ENCODE measurements at places on chromosomes 11 and 22.

DNA sequence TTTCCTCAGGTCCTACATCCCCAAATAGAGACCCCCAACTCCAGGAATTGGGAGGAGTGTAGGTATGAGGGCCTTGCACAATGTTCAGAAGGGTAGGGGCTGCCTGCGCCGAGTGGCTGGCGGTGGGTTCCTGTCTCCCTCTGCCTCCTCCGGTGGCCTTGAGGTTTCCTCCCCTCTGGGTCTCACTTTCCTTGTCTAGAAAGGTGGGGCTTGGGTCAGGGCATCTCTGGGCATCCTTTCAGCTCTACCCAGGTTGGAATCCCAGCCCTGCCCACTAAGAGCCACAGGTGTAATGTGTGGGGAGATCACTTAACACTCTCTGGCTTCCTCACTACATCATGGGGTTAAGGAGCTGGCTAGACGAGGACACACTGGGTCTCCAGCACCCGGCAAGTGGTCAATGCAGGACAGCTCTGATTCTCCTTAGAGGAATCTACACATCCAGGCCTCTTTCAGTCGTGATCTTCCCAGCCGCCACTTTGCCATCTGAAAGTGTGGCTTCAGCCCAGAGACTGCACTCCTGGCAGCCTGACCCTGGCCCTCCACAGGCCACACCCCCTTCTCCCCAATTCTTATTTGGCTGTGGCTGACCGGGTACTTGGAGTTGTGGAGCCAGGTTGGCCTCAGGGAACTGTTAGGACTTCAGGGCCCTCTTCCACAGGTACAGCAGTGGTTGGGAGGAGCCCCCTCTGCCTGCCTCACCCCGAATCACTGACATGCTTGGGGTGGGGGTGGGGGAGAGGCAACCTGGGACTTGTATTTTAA lies 22.1 kb downstream of the PRDM11 start:
- DNase-seq: no peak

DNA sequence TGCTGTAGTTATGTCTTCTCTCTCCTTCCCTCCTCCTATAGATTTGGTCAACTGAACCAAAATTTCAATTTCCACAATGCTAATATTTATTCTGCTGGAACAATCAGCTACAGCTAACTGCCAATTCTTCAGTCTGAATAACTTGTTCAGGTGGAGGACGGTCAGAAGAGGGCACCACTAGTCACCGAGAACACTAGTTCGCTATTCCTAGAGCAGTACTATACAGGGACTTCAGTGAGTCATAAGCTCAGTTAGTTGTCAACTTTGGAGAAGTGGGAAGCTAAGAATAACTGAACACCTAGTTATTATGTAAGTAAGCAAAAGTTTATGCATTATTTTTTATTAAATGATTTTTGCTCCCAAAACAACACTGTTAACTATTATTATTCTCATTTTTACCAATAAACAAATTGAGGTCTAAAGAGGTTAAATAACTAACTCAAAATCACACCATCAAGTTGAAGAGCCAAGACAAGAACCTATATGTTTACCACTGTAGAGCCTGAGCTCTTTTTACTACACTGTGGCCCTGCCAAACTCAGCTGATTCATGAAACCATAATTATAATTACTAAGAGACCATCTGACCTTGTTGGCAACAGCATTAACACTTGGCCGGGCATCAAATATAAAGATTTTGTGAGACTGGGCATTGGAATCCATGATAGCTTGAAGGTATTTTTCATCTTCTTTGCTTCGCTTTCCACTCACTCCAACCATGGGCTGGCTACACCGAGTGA lies 59.0 kb downstream of the CEP57 start:
- DNase-seq: peak; percentile 3

- DNase-seq: no peak
These were observed 42.5 kb downstream of the GALNT18 start for GRCh38 chr11:11579012-11579988.

GRCh38 chr11:47326198-47326597 lies 26.3 kb downstream of the MYBPC3 start:
- DNase-seq: no peak

GRCh38 chr11:2265396-2265795 lies 5.0 kb downstream of the ASCL2 start:
- no peak for DNase-seq

GRCh38 chr22:40593460-40594273 lies 42.9 kb downstream of the MRTFA start:
- DNase-seq: no peak

- no peak for DNase-seq
These were observed 23.6 kb downstream of the SLC5A12 start for GRCh38 chr11:26698224-26698623.

GRCh38 chr11:40393511-40393910 lies 1065.9 kb downstream of the LRRC4C start:
- DNase-seq: no peak

DNA sequence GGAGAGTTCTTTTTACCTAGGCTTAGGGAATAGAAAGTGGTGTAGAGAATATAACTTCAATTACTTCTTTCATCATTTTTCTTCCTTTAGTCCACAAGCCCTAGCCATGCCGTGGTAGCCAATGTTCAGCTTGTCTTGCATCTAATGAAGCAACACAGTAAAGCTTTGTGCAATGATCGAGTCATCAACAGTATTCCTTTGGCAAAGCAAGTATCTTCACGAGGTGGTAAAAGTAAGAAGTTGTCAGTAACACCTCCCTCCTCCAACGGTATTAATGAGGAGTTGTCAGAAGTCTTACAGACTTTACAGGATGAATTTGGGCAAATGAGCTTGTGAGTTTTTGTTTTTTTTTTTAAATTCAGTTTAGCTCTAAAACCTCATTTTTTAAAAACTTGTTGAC lies 37.4 kb downstream of the CEP57 start:
- no peak for DNase-seq

DNA sequence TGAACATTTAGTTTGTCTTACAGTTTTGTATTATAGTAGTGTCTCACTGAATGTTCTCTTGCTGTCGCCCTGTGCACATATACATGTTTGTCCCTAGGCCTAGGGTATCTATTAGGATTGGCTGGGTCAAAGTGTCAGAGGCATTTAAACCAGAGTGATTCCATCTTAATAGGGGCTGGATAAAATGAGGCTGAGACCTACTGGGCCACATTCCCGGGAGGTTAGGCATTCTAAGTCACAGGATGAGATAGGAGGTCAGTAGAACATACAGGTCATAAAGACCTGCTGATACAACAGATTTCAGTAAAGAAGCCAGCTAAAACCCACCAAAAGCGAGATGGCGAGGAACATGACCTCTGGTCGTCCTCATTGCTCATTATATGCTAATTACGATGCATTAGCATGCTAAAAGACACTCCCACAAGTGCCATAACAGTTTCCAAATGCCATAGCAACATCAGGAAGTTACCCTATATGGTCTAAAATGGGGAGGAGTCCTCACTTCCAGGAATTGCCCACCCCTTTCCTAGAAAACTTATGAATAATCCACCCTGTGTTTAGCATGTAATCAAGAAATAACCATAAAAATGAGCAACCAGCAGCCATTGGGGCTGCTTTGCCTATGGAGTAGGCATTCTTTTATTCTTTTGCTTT lies 82.6 kb downstream of the LDLRAD3 start:
- no peak for DNase-seq

- DNase-seq: peak; percentile 35
These were observed 11.1 kb downstream of the NAV2 start for GRCh38 chr11:19723572-19724342.

DNA sequence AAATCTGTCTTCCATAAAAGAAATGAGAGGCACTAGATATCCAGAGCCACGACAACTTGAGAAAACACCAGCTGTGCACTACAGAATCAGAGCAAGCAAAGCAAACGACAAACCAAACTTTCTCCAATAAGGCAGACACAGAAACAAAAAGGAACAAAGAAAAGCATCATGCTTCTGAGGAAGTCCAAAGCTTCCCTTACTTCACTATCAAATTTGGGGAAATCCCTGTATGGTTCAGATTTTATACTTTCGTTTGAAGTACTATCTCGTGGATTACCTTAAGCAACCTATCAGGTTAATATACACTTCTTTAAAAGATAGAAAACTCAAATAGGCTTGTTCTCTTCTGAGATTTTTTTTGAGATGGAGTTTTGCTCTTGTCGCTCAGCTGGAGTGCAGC lies 27.7 kb downstream of the ALG9 start:
- no peak for DNase-seq

DNA sequence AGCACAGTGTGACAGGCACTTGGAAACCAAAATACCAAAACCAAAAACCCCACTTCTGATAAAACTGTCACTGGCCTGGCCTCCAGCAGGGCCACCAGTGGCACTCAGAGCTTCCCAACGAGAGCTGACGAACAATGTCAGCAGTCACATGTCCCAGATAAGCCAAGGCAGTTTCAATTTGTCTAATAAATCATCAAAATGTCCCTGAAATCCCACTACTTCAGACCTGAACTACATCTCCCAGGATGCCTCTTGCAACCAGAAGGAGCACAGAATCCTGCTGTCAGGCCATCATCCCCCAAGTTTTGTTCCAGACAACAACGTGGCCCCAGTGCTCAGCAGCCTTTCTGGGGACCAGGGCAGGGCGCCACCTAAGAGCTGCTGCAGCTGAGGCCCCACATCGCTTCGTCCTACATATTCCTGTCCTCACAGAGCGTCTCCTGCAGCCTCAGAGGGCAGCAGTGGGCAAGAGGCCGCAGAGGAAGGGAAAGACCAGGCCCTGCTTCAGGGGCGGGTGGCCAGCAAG lies 25.1 kb downstream of the LRFN4 start:
- no peak for DNase-seq

DNA sequence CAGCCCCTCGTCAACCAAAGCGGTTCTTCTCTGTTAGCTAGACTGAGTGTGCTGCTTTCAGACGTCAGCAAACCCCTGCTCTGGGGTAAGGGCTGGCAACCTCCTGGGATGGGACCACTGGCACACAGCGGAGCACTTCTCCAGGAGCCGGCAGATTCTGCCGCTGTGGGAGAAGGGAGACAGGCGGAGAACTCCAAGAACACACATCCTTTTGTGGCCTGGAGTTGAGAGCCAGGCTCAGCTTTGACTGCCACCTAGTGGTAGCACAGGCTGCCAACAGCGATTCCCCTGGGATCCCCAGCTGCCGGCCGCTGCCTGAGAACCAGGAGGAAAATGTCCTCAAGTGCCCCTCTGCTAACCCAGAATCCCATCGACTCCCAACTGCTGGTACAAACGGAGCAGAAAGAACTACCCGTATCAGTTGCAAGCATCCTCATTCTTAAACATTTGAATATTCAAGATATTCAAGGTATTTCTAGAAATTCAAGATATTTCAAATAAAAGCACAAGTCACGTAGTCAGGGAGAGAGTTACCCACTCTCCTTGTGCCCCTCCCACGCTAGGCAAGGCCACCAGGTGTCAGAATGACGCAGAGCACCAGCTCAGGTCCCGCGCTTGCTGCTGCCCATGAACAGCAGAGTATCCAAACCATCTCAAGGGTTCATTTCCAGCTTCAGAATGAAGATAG lies 4.9 kb downstream of the LTO1 start:
- DNase-seq: peak; percentile 51

- no peak for DNase-seq
These were observed 67.8 kb upstream of the CSNK2A3 start for GRCh38 chr11:11420899-11421285.

- no peak for DNase-seq
These were observed 85.2 kb downstream of the CCDC81 start for GRCh38 chr11:86459682-86460460.

- DNase-seq: no peak
These were observed 59.3 kb upstream of the FAM181B start for GRCh38 chr11:82792822-82793569.

DNA sequence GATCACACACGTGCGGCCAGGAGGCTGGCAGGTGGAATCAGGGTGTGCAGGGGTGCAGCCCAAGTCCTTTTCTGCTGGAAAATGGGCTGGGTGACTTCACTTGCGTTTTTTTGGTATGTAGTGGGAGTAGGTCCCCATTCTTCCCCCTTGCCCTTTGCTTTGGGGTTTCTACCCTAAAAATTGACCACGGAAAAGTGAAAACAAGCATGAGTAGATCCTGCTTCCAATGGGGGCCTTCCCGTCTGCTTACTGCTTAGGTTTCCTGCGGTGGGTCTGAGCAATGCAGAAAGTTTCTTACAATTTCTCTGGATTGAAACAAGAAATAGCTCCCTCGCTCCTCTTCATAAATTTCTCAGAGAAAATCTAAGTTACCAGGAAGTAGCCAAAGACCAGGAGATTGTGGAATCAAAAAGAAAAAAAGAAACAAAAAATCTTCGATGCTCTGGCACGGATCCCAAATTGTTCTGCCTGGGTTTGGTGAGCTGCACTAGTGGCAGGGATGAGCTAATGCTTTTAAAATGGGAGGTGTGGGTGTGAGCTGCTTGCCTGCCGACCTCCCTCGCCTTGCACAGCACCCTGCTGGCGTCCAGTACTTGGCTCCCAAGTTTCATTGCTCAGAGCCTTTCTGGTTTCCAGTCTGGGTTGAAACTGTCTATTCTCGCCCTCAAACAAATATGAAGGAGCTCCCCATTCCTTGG lies 2.4 kb downstream of the TIMP3 start:
- no peak for DNase-seq

DNA sequence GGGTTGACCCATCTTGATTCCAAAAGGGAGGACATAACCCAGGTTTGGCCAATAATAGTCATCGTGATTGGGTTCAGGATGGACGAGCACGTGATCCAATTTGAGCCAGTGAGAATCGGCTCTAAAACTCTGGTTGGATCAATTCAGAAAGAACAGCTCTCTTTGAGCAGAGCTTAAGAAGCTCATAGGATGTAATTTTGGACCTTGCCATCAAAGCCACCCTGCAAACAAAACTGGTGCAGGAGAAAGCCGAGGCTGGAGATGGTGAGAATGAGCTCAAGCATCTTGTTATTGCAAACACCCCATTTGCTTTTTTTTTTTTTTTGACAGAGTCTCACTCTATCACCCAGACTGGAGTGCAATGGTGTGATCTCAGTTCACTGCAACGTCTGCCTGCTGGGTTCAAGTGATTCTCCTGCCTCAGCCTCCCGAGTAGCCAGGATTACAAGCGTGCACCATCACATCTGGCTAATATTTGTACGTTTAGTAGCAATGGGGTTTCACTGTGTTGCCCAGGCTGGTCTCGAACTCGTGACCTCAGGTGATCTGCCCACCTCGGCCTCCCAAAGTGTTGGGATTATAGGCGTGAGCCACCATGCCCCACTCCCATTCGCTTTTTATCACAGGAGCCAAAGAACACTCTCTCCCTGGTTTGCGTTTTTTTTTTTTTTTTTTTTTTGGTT lies 13.8 kb upstream of the MIAT start:
- no peak for DNase-seq

DNA sequence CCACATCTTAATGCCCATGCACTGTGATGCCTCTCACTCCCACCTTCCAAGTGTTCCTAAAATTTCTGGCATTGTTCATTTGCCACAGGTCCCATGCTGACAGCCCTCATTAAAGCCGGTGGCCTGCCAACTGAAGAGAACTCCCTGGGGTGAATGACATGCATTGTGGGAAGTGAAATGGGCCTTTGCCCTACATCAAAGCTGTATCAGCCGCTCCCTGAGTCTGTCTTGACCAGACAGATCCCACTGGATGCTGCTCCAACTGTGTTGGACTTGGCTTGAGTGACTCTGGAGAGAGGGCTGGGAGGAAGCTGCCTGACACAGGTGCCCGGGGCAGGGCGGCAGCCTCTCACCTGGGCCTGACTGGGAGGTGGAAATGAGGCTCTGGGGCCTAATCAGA lies 8.8 kb upstream of the SEC14L4 start:
- no peak for DNase-seq
